NCI-H2107 (cell line): ENCODE measurements at places on chromosomes 2 and 18.

DNA sequence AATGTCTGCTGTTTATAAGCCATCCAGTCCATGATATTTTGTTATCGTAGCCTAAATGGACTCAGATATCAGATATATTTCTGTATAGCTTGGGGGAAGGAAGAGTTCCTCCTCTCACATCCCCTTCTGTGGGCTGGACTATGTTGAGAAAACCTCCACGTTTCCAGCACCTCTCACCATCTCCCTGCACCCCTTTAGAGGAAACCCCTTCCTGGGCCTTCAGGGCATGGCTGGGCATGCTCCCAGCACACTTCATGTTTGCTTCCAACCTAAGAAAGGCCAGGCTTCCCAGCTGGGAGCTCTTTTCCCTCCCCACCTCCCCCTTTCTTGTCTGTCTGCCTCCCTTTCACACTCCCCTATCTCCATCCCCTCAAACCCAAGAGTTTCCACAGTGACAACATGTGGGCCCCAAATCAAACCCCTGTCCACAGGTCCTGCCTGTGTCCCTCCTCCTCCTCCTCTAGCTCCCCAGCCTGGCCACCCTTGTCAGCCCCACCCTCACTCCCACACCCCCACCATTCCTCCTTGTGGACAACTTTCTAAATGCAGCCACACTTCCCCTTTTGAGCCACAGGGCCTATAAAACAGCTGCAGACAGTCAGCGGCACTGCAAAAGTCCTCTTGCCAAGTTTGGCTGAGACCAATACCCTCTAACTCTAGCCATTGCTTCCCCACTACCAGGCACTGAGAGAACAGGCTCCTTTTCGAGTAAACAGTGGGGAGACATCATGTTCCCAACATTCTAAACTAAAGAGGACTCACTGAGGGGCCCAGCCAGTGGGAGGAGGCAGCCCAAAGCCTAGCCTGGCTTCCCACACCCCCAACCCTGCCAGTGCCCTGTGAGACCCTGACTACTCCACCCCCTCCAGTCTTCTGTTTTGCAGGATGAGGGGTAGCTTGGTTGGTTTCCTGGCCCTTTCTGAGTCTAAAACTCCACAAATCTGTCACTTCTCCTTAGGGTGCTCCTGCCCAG lies 120.5 kb downstream of the ZFP36L2 start:
- no peak for DNase-seq

DNA sequence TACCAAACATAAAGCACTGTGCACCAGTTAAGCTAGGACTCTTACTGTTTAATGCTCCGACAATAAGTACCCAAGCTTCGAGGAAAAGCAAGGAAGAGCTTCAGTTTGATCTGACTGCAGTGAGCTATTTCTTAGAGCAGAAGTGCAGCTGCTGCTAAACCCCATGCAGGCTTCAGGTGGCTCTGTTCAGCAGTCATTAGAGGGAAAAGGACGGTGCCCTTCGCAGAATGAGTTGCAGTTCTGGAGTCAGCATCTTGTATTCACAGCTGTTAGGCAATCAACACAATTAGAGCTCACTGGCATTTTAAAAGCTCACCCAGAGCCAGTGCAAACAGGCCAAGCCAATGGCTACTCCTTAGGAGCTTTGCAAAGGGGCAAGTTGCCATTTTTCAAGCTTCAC lies 1.5 kb upstream of the CERKL start:
- no peak for DNase-seq

GRCh38 chr2:219081701-219082331 lies 21.1 kb upstream of the IHH start:
- no peak for DNase-seq

DNA sequence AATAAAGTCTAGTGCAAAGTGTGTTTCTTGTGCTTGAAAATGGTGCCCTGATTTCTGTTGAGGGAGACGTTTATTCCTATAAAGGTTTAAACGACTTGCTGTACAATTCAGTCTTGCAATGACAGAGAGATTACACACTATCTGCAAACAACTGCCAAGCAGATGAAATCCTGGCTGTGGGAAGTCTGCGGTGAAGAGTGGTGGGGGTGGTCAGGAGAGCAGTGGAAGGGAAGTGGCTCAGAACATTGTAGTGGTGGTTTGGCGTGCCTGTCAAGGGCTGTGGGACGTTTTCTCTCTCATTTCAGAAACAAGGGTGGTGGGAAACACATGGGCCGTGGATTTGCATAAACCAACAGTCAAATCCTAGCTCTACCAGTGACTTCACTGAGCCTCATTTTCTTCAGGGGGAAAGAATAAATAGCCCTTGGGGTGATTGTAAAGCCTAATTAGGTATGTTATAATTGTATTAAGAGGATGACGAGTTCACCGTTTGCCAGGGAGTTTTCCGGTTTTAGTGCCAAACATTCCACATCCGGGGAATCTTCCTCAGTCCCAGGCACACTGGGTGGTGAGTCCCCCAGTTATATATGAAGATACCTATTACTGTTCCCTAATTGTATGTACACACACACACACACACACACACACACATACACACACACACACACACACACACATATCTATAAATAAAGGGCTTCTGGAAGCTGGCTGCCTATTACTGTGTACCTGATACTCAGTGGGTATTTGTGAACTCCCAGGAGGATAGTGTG lies 115.0 kb downstream of the SPTBN1 start:
- DNase-seq: no peak

- DNase-seq: no peak
Measured at GRCh38 chr18:42931491-42931890, 184.0 kb downstream of the RIT2 start.

DNA sequence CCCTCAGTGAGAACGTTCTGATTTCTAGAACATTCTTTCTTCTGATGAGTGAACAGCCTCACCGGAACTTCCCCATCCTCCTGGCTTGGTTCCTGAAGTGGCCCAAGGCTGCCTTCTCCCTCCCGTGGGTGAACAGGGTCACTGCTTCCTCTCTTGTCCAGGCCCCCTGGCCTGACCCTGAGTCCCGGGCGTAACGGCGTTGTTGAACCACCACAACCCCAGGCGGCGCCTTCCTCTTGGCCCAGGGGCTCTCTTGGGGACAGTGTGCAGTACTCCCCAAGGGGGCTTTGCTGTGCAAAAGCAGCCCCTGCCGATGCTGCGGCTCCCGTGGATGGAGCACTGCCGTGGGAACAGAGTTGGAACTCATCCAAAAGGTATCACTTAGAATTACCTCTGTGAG lies 147.2 kb downstream of the TSN start:
- no peak for DNase-seq

GRCh38 chr2:134718023-134718816 lies 580 bp downstream of the TMEM163 start:
- DNase-seq: no peak

DNA sequence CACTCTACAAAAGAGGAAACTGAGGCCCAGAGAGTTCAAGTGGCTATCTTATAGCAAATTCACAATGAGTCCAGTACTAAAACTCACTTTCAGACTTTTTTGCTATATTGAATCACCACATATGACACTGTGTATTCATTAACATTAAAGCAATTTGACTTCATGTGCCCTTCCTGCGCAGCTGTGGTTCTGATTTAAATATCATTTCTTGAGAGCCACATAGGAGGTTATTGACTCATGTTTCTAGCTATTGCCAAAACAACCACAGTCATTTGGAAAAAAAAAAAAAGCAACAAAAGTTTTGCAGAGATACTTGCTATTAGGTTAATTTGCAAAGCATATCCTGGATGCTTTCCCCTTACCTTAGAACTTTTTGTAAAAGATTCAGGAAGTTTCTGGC lies 341.2 kb downstream of the PIK3C3 start:
- no peak for DNase-seq

DNA sequence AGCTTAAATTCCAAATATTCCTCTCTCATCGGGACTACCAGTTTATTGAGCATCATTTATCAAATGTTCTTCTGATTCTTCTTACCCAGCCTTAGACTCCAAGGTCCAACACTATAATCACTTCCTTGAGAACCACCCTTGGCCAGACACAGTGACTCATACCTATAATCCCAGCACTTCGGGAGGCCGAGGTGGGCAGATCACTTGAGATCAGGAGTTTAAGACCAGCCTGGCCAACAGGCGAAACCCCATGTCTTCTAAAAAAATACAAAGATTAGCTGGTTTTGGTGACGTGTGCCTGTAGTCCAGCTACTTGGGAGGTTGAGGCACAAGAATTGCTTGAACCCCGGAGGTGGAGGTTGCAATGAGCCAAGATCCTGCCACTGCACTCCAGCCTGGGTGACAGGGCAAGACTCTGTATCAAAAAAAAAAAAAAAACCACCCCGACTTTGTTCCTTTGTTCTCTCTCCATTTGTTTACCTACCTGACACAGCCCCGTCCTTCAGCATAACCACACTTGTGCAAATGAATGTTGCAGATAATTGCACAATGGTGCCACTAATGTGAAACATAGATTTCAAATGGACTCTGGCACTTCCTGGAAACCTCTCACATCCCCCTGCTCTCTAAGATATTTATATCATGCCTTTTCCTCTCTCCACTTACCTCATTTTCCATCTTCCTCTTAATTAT lies 38.9 kb upstream of the LPIN2 start:
- DNase-seq: peak; percentile 9

- DNase-seq: no peak
Measured at GRCh38 chr2:169007356-169007755, 23.8 kb downstream of the ABCB11 start.

GRCh38 chr2:82959727-82960126 lies 1499.4 kb downstream of the SUCLG1 start:
- no peak for DNase-seq

GRCh38 chr2:126978333-126978732 lies 79.6 kb downstream of the TEX51 start:
- no peak for DNase-seq

GRCh38 chr2:36389091-36389564 lies 33.5 kb downstream of the CRIM1 start:
- no peak for DNase-seq

- DNase-seq: no peak
Measured at GRCh38 chr2:120804459-120804858, 68.8 kb downstream of the GLI2 start.

- DNase-seq: no peak
Measured at GRCh38 chr2:118231759-118232158, 143.5 kb downstream of the INSIG2 start.

DNA sequence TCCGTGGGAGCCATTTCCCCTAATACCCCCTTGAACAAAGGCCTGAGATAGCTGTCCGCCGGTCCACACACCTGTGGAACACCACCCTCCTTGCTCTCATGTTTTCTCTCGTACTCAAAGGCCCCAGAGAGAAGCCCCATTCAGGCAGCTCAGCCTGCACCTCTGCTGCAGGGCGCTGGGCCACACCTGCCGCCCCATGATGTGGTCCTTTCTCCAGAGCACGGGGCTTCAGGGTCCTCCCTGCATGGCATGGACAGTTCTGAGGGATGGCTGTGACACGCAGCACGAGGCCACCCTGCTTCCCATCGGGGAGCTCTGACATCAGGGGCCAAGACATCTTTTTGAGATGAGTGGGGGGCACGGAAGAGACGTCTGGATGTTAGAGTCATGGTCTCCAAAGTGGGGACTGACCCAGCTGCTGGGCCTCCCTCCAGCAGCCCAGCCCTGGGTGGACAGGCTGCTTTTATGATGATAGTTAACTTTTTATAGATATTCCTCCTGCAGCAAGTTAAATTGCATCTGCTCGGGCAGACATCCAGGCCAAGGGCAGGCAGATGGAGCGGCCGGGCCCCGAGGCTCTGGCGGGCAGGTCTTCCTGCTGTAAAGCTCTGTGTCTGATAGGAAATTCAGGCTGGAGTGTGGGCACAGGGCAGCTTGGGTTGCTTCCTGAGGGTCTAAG lies 56.7 kb downstream of the SDC1 start:
- DNase-seq: no peak

DNA sequence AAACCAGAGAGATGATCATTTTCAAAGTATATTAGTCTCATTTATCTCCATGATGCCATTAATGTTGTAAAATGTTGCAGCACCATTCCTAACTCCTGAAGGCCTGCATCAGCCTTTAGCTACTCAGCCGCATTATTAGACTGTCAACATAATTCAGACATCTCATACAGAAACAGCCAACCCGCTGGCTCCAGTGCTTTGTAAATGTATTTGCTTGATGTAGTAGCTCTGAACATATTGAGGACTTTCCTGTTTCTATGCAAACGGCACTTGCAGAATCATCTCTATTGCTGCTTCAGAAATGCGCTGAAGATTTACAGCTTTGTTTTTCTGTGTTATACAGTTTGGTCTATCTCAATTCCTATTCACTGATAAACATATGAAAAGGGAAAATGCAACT lies 372.2 kb downstream of the DSEL start:
- no peak for DNase-seq

- DNase-seq: no peak
Measured at GRCh38 chr2:174198846-174199564, 49.3 kb downstream of the OLA1 start.

DNA sequence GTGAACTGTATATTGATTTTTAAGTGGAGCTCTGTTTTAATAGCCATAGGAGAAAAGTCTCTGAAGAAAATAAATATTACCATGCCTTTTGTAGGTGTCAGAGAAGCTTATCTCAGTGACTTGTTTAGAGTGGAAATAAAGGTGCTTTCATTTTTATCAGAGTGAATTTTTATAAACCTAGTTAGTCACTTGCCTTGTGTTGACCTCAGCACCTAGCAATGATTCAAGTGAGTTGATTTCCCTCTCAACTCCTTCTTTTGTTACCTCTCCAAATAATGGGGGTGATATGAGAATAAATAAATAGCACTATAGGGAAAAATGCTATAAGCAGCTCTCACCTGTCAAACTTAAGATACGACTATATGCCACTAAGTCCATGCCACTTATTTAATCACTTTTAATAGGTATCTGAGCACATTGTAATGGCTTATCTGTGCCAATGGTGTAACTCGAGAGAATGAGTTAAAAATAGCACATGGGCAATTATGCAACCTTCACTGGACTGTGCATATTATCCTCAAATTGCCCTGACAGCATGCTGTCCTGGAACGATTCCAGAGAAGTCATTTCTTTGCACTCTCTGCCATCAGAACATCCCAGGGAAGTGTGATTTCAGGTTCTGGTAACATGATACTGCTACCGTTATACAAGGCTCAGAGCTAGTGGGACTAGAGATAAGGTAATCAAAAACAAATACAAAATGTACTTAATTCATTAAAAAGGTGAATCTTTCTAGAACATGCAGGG lies 290.8 kb downstream of the CCDC85A start:
- no peak for DNase-seq

DNA sequence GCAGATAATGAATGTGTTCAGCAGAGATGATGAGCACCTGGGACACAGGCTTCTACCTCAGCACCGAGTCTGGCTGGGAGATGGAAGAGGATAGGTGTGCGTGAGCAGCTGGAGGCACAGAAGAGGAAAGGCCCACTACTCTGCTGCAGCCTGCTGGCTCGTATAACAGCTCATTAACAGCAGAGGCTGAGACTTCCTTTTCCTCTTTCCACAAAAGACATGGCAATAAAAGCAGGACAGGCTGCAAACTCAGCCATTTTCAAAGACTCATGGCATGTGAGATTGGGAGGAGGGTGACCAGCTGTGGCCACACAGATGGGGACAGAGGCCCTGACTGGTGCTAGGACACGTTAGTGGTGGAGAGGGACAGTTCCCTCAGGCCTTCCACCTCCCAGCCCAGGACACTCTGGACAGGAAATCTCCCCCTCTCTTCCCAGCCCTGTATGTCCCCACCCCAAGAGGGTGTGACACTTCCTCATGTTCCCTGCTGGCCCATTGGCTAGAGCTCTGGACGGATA lies 60.3 kb downstream of the CACNB4 start:
- no peak for DNase-seq

GRCh38 chr2:62265106-62265505 lies 69.2 kb downstream of the B3GNT2 start:
- no peak for DNase-seq

- no peak for DNase-seq
Measured at GRCh38 chr2:95277246-95277906, 3.1 kb downstream of the PROM2 start.

GRCh38 chr18:6399776-6400175 lies 14.9 kb downstream of the L3MBTL4 start:
- DNase-seq: no peak
